ENCODE measurements at places on chromosomes 7 and 10.

DNA sequence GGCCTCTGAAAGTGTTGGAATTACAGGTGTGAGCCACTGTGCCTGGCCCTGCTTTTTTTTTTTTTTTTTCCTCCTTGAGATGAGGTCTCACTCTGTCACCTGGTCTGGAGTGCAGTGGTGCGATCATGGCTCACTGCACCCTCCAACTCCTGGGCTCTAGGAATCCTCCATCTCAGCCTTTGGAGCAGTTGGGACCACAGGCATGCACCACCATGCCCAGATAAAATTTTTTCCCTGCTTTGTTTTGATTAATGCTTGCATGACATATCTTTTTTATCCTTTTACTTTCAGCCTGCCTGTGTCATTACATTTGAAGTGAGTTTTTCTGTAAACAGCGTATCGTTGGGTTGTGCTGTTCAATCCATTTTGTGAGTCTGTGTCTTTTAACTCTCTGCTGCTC is 97.0 kb downstream of the ANKRD61 start:
- DNase-seq: peak; percentile 8

- DNase-seq: no peak
Measured at GRCh38 chr7:2258661-2259365, 16.8 kb downstream of the NUDT1 start.

- no peak for DNase-seq
Measured at GRCh38 chr7:30584415-30584814, 10.3 kb upstream of the GARS1 start.

- DNase-seq: no peak
Measured at GRCh38 chr7:16471933-16472332, 6.4 kb upstream of the SOSTDC1 start.

GRCh38 chr10:112932658-112933057 is 17.4 kb upstream of the TCF7L2 start:
- no peak for DNase-seq

- DNase-seq: no peak
Measured at GRCh38 chr7:141430455-141431139, 120.6 kb upstream of the AGK start.

GRCh38 chr7:107386548-107387102 is 83.2 kb upstream of the GPR22 start:
- no peak for DNase-seq

DNA sequence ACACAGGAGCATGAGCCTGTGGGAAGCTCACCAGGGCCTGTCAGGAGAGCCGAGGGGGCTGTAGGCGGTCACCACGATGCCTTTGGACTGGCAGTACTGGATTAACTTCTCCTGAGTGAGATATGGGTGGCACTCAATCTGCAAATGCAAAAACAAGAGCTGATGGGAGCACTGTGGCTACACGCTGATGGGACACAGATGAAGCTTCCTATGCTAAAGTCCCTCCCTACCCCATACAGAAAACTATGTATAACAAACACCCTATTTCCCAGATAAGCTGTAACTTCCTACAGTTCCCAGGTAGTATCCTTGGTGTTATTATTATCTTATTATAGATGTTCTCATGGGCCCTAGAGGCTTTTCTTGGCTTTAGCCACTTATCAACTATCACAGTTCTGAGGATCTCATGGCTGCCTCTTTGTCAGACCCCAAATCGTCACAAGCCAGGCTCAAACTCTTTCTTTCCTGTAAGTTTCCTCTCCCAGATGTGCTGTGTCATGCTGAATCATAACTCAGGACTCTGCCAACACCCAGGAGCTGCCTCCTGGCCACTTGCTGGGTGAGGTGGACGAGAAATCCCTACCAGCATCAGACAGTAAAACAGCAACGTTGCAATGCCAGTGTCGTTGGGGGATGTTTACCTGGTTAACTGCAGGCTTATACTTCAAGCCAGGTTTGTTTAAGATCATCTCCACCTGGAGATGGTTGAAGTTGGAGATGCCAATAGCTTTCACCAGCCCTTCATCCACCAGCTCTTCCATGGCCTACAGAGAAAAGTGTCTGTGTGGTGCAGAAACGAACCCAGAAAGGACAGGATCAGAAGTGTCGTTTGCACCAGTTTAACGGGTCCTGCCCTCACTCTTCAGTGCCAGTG is 10.3 kb downstream of the AKR1B1 start:
- peak; percentile 91 for DNase-seq

DNA sequence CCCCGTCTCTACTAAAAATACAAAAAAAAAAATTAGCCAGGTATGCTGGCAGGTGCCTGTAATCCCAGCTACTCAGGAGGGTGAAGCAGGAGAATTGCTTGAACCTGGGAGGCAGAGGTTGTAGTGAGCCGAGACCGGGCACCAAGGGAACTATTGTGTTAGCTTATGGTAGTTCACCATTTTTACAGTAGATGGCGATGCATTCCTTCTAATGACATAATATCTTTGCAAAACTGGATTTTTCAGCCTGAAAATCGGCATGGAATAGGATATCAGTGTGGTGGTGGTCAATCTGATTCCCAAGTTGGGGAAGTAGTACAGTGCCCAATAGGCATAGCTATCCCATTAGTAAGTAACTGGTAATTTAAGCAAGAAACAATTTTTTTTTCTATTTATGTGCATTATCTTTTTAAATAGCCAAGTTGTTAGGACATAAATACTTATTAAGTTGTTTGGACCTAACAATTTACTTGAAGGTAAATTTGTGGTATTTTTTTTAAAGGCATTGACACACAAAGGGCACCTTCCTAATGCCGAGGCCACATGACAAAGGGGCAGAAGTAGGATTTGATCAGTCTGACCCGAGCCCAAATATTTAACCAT is 17.6 kb upstream of the IMPDH1 start:
- peak; percentile 52 for DNase-seq

DNA sequence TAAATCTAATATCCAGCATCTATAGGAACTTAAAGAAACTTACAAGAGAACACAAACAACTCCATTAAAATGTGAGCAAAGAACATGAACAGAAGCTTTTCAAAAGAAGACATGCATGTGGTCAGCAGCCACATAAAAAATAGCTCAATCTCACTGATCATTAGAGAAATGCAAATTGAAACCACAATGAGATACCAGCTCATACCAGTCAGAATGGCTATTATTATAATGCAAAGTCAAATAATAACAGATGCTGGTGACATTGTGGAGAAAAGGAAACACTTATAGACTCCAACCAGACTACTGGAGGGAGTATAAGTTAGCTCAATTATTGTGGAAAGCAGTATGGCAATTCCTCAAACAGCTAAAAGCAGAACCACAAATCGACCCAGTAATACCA is 1314.5 kb downstream of the XPNPEP1 start:
- no peak for DNase-seq

- DNase-seq: peak; percentile 59
Measured at GRCh38 chr7:452226-452751, 67.4 kb downstream of the PDGFA start.

GRCh38 chr10:132876131-132876860 is 66.1 kb downstream of the CFAP46 start:
- no peak for DNase-seq

DNA sequence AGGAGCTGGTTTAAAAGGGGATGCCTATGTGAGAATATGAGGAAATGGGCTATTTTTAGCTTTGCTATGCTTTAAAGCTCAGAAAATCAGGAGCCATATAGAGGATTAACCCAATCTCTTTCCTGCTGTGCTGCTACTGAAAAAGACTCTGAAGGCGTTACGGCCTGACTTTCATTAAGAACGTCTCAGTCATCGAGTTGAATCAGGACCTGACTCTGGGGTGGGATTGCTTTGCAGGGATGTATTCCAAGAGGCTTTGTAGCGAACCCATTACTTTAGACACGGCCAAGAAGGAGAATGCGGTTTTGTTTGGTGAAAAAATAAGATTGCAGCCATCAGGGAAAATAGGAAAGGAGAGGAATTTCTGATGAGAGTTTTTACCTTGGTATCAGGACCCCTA is 426.9 kb downstream of the CCSER2 start:
- no peak for DNase-seq

- DNase-seq: peak; percentile 47
Measured at GRCh38 chr7:36021367-36021766, 131.7 kb upstream of the EEPD1 start.

DNA sequence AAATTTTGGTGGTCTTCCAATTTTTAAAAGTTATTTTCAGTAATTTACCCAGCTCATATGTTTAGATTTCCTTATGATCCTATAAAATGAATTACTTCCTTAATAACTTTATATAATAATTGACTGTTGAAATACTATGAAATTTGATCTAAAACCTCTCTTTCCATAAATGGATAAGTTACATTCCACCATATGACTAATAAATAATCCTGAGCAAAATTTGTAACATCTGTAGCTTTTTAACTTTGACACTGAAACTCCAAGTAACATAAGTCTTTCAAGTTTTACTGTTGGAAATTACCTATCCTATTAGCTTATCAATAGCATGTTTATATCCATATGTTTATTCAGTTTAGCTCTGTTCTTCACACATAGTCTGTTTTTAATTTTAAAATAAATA is 85.3 kb downstream of the HECTD2 start:
- no peak for DNase-seq

GRCh38 chr10:121167534-121168243 is 316.5 kb downstream of the WDR11 start:
- no peak for DNase-seq

- peak; percentile 10 for DNase-seq
Measured at GRCh38 chr7:15086131-15086611, 183.6 kb upstream of the DGKB start.

GRCh38 chr7:30671793-30672465 is 10.3 kb downstream of the CRHR2 start:
- DNase-seq: peak; percentile 71

DNA sequence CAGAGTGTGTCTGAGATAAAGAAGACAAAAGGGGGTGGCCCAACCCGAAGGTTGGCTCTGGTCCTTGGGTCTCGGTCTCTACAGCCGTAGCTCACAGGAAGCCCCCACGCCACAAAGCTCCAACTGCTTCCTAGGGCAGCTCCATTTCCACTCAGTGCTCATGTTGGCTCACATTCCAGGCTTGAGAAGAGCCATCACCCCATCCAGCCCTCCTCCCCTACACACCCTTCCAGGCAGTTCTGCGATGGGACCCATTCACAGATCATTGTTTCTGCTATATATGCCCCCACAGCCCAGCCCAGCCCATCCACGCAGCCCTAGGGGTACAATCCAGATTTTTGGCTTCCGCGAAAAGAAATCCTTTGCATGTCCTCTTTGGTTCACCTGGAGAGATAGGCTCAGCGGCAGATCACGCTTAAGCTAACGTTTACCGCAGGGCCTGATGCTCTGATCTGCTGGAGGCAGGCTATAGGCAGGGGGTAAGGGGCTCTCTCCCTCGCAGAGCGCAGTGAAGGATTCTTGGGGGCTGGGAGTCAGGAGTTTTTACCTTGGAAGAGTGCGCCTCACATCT is 6.2 kb upstream of the HOXA11 start:
- no peak for DNase-seq

DNA sequence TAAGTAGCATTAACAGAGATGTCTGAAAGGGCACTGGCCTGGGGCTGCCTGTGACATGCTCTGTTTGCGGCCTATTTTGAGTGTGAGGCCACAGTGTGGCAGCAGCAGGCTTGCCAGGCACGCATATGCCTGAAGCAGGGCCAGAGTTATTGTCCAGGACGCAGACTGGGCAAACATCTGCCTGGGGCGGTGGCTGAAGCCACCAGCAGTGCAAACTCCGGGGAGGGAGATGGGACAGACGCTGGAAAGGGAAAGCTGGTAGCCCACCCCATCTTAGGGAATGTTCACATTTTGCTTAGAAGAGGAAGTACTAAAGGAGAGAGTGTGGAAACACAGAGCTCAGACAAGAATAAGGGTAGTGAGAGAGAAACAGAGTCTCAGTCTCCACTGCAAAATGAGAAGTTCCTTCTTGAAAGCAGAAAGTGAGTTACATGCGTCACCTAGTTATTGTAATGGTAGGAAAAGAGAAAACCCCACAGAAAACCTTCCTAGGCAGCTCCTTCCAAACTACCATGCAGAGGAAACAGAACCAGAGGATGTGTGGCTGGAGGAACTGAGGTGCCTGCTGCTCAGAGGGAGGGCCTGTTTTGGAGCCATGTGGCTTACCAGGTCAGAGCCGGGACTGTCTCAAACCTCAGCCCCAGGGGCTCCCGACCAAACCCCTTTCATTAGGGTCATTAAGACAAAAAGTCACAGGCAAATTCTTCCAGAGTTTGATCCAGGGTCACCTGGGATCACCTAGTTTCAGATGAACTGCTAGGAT is 14.5 kb downstream of the AKR1B1 start:
- DNase-seq: no peak

GRCh38 chr7:128938544-128939074 is 882 bp downstream of the IRF5 start:
- DNase-seq: no peak

- DNase-seq: no peak
Measured at GRCh38 chr7:69256634-69257081, 341.6 kb upstream of the AUTS2 start.

DNA sequence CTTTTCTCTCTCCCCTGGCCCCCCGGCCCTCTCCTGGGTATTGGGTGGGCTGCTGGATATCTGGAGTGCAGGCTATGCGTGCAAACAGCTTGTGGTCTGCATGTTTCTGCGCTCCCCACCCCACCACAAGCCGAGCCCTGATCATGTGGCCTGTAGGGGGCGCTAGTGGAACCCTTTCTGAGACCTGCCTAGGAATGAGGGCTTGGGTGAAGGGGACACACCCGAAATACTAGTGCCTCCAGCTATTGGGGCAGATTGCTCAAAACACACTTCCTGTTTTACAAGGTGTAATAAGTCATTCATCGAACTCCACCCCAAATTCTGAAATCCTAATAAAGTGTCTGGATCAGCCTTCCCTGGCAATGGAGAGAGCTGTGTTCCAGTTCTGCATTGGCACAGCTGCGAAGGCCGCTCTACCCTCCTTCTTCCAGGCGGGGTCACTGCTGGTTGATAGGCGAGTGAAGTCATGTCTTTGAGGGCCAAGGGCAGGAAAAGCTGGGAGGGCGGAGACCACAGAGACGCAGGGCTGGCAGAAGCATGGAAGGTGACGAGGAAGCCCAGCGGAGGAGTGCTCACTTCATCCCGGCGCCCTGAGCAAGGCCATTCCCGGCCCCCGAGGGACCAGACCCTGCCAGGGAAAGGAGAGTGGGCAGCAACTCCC is 19.8 kb upstream of the PRRT4 start:
- DNase-seq: no peak

GRCh38 chr7:9937944-9938631 is 1035.6 kb upstream of the PHF14 start:
- peak; percentile 15 for DNase-seq

- DNase-seq: no peak
Measured at GRCh38 chr7:150502519-150502918, 12.2 kb upstream of the GIMAP7 start.

- DNase-seq: no peak
Measured at GRCh38 chr10:78365694-78366093, 332.0 kb downstream of the RPS24 start.

- peak; percentile 14 for DNase-seq
Measured at GRCh38 chr7:33868166-33868565, 37.2 kb upstream of the BMPER start.

DNA sequence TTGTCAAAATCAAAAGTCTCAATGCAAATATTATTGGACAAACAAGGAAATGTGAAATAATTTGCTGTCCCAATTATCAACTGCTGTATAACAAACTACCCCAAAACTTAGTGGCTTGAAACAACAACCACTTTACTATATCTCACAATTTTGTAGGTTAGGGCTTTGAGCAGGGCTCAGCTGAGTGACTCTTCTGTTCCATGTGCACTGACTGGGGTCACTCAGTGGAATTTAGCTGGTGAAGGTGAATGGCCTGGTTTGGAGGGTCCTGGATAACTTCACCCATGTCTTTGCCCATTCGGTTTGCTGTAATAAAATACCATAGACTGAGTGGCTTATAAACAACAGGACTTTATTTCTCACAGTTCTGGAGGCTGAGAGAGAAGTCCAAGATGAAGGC is 3.7 kb upstream of the GSDME start:
- DNase-seq: no peak
